Stimulated activated CD4-positive, alpha-beta T cell treated with anti-CD3 and anti-CD28 coated beads, Interleukin-2, amount 100 ng/mL, for 24 hours (primary cell): ENCODE measurements at places on chromosomes 5 and 9.

DNA sequence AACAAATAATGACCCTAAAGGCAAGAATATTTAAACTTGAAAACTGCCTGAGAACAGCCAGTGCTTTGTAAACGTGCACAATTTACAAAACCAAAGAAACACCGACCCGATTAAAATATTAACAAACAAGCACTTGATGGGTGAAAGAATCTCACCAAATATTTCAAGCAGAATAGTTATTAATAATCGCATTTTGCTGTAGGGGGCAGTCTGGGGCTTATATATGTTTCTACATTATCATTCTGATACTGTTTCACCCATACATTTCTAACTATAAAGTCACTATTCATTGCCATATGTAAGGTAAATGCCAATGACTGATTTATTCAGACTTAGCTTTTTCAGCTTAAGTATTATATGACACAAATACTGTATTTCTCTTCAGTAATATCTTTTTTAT lies 37.7 kb downstream of the UBAP2 start:
- DNase-seq, result no peak

GRCh38 chr5:75461679-75462078 lies 49.8 kb downstream of the CERT1 start:
- no peak for DNase-seq

- DNase-seq, result no peak
Observed at GRCh38 chr5:74441616-74442015, 198.9 kb downstream of the ENC1 start.

DNA sequence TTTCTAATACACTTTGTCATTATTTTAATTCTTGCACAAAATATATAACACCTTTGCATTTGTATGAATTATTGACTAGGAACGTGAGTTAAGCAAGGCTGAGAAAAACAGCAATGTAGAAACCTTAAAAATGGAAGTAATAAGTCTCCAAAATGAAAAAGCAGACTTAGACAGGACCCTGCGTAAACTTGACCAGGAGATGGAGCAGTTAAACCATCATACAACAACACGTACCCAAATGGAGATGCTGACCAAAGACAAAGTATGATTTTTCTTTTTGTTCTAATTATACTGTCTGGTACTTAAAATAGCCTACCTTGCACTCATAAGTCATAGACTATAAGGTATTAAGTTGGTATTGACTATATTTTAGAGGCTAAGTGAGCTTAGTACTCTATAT lies 34.4 kb downstream of the RAD50 start:
- no peak for DNase-seq

DNA sequence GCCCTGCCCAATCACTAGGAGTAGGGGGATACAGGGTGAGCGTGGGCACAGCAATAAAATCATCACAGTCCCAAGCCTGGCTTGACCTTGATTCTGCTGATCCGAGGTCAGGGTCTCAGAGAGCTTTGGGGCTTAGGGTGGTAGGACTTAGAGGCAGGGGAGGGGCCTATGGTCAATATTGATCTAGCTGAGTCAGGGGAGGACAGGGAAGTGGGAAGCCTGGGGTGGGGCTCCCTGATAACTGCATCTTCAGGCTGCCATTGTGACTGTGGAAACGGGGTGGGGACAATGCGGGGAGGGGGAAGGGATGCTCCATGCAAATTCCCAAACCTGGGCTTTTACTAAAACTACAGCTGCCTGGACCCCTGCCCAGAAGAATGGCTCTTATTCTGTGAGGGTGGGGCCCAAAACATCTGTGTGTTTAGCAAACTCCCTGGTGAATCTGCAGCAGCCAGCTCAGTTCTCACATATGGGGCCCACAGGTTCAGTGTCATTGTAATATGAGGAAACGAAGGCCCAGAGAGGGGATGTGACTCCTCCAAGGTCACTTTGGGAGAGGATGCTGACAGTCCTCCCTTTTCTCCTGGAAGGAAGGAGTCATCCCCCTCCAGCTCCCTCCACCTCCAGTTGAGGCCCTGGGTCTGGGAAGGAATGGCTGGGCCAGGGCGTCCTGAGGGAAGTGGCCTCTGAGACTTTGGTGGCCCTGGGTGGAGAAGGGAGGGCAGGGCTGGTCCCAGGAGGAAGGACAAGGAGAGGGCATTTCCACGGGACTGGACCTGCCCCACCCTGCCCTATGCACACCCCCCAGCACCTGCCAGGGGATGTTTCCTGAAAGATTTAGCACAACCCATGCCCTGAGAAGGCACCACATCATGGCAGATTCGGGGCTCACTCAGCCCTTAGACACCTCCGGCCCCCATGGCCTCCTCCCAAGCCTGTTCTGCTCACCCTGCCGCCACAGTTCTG lies 26.4 kb downstream of the SLC6A7 start:
- no peak for DNase-seq

- DNase-seq, result no peak
Observed at GRCh38 chr9:113220467-113221002, 542 bp downstream of the FKBP15 start.

- DNase-seq, result no peak
Observed at GRCh38 chr9:13428766-13429165, 149.3 kb upstream of the MPDZ start.

- DNase-seq, result no peak
Observed at GRCh38 chr5:100841358-100842076, 61.6 kb downstream of the ST8SIA4 start.

- no peak for DNase-seq
Observed at GRCh38 chr5:69035665-69036064, 58.1 kb upstream of the SLC30A5 start.

GRCh38 chr5:179288809-179289185 lies 56.5 kb downstream of the ADAMTS2 start:
- DNase-seq, result no peak

GRCh38 chr5:149544028-149544420 lies 7.2 kb downstream of the CSNK1A1 start:
- DNase-seq, result no peak

GRCh38 chr5:138745268-138745667 lies 8.0 kb upstream of the CTNNA1 start:
- DNase-seq, result no peak

- DNase-seq, result no peak
Observed at GRCh38 chr5:590346-590745, 21.8 kb upstream of the CEP72 start.

- no peak for DNase-seq
Observed at GRCh38 chr5:53087621-53088121, 21.9 kb downstream of the MOCS2 start.

- no peak for DNase-seq
Observed at GRCh38 chr9:4317681-4318080, 17.8 kb upstream of the GLIS3 start.

DNA sequence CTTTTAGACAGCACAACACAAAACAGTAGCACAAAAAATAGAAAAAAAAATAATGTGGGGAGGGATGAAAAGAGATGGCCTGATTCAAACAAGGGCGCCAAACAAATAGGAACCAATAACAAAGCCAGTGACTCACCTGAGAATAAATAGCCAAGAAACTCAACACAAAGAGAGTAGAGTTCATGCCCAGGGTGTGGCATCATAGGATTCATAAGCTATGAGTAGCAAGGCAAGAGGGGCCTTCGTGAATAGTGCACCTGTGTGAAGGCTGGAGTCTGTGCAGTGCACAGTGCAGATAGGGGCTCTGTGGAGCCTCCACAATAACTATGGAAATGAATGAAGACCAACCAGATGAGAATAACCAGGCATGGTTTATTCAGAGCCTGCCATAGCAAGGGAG lies 541.7 kb downstream of the SPOCK1 start:
- no peak for DNase-seq

DNA sequence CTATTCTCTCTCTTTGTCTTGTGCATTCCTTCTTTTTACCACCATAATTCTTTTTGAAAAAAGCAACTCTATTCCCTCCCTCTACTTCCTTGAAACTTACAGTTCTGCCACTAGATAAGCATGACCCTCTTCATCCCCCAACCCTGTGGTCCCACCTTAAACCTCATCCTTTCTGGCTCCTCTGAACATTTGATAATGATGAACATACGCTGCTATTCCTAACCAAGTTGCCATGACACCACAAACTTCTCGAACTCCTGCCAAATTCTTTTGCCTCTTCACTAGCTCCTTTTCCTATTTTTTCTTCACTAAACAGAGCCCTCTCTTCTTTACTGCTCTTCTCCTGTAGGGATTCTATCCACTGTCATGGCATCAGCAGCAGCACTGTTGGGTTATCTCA lies 57.1 kb downstream of the MOCS2 start:
- DNase-seq, result no peak

DNA sequence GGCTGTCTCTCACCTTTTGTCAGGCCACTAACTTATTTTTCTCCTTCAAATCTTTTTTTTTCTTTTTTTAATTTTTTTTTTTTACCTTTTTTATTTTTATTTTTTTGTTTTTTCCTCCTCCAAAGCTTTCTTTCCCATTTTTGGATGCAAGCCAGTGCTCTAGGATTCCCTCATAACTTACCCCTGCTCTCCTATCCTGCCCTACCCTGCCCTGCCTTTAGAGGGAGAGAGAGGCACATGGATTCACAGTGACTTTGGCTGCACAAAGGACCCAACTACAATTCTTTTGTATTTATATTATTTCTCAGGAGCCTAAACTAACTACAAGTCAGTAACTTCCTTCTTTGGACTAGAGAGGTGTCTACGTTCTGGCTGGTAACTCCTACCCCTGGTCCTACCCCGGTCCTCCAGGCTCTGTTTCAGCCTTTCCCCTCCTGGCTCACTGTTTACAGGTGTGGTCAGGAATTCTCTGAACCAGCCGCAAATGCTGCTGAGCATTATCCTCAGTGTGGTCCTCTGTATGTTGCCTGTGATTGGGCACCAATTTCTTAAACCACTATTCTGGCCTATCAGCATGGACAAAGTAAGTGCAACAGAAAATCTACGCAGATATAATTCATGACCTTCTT lies 8.4 kb upstream of the RUSC2 start:
- DNase-seq, result peak; percentile 23

- DNase-seq, result no peak
Observed at GRCh38 chr5:40078898-40079575, 600.7 kb upstream of the PTGER4 start.

DNA sequence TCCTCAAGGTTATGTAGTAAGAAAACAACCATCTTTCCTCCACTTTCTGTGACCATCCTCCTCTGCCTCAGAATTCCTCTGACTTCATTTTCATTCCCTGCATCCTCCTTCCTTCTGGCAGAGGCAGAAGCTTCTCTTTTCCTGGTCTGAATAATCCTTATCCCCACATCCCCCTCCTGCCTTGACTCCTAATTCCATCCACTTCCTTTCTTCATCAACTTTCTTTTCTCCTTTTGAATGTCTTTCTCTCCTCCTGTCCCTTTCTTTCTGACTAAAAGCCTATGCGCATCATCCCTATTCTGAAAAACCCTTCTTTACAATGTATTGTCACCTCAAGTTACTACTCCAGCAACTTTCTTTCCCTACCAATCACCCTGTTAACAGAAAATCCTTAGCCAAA lies 79.0 kb downstream of the CDO1 start:
- DNase-seq, result no peak

GRCh38 chr5:53922508-53923498 lies 362.4 kb downstream of the NDUFS4 start:
- DNase-seq, result no peak

GRCh38 chr9:33196736-33197135 lies 29.6 kb upstream of the B4GALT1 start:
- no peak for DNase-seq

GRCh38 chr5:40464511-40464910 lies 215.2 kb upstream of the PTGER4 start:
- no peak for DNase-seq

- DNase-seq, result no peak
Observed at GRCh38 chr5:138932171-138932810, 57.2 kb upstream of the LRRTM2 start.

GRCh38 chr9:118782790-118783463 lies 586.3 kb downstream of the BRINP1 start:
- DNase-seq, result no peak

DNA sequence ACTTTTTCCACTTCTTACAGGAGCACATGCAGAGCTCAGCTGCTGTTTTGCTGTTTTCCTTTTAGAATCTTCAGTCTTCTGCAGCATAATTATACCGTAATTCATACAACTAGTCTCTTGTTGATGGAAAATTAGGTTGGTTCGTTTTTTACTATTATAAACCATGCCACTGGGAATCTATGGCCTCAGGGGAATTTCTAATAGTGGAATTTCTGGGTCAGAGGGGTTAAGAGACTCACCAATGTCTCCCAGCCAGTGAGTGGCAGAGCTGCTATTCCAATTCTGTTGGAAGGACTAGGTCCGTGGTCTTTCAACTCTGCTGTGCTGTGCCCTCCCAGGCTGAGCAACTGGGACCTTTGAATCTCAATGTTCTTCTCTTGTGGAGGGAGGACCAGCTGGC lies 282.5 kb downstream of the ZSWIM6 start:
- no peak for DNase-seq

- DNase-seq, result no peak
Observed at GRCh38 chr9:110146373-110146772, 61.6 kb downstream of the C9orf152 start.

- no peak for DNase-seq
Observed at GRCh38 chr9:126430124-126430523, 103.5 kb downstream of the MVB12B start.

GRCh38 chr9:33043671-33044070 lies 18.6 kb downstream of the DNAJA1 start:
- DNase-seq, result no peak

DNA sequence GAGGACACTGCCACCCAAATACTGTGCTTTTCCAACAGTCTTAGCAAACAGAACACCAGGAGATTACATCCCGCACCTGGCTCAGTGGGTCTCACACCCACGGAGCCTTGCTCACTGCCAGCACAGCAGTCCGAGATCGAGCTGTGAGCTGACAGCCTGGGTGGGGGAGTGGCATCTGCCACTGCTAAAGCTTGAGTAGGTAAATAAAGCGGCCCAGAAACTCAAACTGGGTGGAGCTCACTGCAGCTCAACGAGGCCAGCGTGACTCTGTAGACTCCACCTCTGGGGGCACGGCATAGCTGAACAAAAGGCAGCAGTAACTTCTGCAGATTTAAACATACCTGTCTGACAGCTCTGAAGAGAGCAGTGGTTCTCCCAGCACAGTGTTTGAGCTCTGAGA lies 28.8 kb downstream of the EPB41L4A start:
- DNase-seq, result no peak

- DNase-seq, result peak; percentile 14
Observed at GRCh38 chr5:134432174-134432573, 20.5 kb upstream of the CDKN2AIPNL start.

DNA sequence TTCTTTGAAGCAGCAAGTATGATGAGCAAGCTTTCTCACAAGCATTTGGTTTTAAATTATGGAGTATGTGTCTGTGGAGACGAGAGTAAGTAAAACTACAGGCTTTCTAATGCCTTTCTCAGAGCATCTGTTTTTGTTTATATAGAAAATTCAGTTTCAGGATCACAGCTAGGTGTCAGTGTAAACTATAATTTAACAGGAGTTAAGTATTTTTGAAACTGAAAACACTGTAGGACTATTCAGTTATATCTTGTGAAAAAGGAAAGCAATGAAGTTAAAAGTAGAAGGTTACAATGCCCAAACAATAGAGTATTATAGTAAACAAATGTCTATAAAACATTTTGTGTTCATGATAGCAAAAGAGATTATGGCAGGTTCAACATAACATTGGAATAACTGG lies 88.6 kb downstream of the JAK2 start:
- DNase-seq, result no peak

GRCh38 chr5:40490464-40491111 lies 189.1 kb upstream of the PTGER4 start:
- DNase-seq, result no peak
